ENCODE measurements at places on chromosomes 12 and 14.

GRCh38 chr12:103102225-103102744 lies 144.8 kb downstream of the ASCL1 start:
- DNase-seq: no peak

DNA sequence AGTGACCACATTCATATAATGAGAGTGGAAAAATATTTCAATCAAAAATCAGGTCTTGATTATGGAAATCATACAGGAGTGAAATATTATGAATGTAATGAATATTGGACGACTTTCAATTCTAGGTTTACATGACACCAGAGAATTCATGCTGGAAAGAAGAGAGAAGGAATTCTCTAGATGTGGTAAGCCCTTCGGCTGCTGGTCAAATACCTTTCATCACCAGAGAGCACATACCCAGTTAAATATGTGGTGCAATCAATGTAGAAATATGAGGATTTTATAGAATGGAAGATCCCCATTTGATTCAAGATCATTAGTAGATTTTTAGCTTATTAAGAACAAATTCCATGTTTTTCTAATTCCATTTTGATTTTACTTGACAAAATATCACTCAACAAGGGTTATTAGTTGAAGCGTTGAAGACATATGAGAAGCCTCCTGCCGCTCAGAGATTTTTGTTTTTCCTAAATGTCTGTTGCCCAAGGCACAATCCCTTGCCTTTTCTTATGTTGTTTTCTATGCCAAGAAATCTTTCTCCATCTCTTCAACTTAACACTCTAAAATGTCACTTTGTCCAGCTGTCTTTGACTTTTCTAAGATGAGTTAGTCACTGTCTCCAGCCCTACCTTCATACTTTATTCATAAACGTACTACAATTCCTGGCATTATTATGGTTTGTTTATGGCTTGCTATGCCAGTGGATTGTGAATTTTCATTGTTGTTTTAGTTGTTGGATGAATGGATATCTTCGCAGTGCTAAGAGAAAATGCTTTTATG lies 72.8 kb upstream of the ZDHHC17 start:
- DNase-seq: no peak

DNA sequence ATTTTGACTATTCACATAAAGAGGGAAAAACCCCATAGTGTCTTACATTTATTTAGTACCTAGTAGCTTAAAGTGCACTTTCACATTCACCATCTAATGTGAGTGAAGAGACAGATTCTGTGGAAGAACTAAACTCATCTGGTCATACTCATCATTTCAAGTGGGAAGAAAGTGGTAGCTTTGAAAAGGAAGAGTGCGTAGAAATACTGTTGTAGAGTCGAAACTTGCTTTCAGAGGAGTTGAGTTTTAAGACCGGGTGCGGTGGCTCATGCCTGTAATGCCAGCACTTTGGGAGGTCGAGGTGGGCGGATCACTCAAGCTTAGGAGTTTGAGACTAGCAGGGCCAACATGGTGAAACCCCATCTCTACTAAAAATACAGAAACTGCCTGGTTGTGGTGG lies 222.2 kb downstream of the ERC1 start:
- no peak for DNase-seq

- no peak for DNase-seq
Observed at GRCh38 chr12:117466677-117467362, 105.4 kb upstream of the NOS1 start.

GRCh38 chr12:50127546-50127945 lies 15.5 kb downstream of the COX14 start:
- DNase-seq: no peak

GRCh38 chr12:88242571-88242925 lies 100.4 kb downstream of the TMTC3 start:
- DNase-seq: no peak

- no peak for DNase-seq
Observed at GRCh38 chr12:116880213-116880816, 926 bp downstream of the HRK start.

GRCh38 chr14:61403411-61403810 lies 82.0 kb downstream of the PRKCH start:
- DNase-seq: peak; percentile 24

- no peak for DNase-seq
Observed at GRCh38 chr12:88855301-88855700, 275.0 kb upstream of the KITLG start.

DNA sequence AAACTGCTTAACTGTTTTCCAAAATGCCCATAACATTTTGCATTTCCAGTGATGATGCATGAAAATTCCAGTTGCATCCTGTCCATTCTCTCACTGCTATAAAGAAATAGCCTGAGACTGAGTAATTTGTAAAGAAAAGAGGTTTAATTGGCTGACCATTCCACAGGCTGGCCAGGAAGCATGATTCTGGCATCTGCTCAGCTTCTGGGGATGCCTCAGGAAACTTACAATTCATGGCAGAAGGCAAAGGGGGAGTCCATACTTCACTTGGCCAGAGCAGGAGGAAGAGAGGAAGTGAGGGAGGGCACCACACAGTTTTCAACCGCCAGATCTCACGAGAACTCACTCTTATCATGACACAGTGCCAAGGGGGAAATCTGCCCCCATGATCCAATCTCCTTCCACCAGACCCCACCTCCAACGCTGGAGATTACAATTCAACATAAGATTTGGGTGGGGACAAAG lies 18.2 kb upstream of the CLEC2D start:
- DNase-seq: peak; percentile 72

GRCh38 chr14:95261616-95262510 lies 57.8 kb downstream of the CLMN start:
- DNase-seq: no peak

DNA sequence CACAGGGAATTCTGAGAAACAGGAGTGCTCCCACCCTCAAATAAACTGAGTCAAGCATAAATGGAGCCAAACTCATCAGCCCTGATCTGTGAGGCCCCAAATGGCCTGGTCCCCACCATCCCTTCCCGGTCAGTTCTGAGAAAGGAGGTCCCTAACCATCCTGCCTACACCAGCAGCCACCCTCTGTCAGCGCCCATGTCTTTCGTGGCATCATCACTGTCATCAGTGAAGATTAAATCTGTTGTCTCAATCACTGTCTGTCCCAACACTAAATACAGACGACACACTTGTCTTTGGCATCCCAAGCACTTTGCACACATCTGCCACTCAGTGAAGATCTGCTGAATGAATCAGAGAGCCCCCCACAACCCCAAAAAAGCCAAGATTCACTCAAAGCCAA lies 22.4 kb downstream of the VPS37B start:
- no peak for DNase-seq

DNA sequence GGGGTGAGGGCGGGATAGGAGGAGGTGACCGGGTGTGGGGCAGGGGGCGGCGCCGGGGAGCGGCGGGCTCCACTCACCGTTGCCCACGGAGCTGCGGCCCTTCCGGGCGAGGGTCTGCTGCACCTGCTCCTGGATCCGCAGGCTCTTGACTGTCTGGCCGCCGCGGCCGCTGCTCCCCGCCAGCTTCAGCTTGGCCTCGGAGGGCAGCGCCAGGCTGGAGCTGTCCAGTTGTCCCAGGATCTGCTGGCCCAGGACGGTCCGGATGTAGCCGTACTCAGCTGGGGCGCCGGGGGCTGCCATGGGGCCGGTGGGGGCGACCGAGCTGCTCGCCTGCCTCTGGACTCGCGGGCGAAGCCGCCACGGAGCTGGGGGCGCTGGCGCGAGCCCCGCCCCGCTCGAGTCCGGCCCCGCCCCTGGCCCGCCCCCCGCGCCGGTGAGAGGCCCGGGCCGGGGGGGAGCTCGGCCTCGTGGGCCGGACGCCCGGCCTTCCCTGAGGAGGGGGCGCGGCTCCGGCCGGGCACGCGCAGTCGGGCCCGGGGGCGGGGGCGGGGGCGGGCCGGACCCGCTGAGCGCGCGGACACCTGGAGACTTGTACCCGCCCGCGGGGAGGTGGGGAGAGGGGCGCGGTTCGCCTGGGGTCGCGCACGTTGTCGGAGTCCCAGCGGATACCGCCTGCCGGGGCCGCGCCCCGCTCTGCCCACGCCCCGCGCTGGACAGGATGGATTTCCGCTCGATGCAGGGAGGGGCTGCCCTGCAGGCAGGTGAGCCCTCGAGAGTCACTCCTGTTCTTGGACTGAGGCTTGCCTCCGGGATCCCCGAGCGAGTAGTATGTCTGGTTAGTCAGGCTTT lies at the start of gene PKP2:
TSS of gene PKP2 (minus strand) at position 346 of the 849 bp plus-strand sequence. CDS start at position 300, 46 bp downstream.
- no peak for DNase-seq

GRCh38 chr12:48933664-48934311 lies 8.5 kb upstream of the FKBP11 start:
- peak; percentile 33 for DNase-seq

DNA sequence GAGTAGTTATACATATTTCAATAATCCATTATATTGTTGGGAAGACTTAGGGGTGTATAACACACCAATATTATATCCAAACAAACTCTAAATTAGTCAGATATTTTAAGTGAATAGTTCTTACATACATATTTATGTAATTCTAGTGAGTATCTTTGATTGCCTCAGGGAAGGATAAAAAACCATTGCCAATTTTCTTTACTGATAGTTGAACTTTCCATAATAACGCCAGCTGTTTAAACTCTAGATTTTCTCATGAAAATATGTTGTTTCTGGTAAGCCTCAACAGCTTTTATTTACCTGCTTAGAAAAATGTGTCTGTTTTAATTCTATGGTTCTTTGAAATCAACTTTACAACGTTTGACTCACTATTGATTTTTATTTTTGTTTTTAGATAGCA lies 959.6 kb upstream of the NOVA1 start:
- no peak for DNase-seq

- DNase-seq: no peak
Observed at GRCh38 chr14:90453401-90453951, 56.6 kb downstream of the CALM1 start.

- DNase-seq: no peak
Observed at GRCh38 chr14:28297559-28297958, 469.0 kb upstream of the FOXG1 start.

DNA sequence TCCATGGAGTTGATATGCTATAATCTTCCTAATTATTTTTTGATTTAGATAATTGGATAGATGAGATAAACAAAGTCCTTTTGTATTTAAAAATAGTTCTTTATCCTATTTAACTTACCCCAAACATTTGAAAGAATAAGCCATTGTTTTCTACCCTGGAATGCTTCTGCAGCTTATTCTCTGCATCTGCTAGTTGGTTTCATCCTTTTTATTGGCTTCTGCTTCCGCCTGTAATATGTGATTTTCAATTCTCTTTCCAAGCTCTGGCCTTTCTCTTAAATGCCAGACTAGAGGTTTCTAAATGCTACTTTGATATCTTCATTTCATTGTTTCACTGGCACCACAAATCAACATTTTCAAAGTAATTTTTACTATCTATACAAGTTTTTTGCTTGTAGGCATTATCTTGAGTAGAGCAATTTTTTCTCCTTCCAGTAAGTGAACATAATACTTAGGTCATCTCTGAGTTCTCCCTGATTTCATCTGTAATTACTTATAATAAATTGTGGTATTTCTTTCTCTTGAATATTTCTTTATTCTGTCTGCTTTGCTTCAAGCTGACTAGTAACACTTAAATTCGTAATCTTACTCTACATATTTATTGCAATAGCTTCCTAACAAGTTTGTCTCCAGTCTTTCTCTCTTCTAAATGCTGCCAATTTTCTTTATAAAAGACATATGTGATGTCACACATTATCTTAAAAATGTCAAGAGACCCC lies 958.4 kb downstream of the SLC6A15 start:
- DNase-seq: no peak

DNA sequence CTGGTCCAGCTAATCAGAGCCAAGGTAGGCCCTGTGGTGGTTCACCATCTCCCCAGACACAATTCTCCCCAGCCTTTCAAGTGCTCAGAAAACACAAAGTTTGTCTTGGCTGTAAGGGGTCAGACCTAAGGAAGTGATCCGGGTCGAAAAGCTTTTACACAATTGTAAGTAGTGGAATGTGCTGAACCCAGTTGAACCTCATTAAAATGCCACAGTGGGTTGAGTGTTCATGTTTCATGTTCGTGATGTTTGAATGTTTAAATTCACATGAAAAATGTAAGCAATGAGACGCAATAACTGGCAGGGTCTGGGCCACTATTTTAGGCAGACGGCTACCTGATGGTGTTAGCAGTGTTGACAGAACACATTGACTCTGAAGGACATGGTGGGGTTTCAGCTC lies 60.9 kb upstream of the JDP2 start:
- no peak for DNase-seq

DNA sequence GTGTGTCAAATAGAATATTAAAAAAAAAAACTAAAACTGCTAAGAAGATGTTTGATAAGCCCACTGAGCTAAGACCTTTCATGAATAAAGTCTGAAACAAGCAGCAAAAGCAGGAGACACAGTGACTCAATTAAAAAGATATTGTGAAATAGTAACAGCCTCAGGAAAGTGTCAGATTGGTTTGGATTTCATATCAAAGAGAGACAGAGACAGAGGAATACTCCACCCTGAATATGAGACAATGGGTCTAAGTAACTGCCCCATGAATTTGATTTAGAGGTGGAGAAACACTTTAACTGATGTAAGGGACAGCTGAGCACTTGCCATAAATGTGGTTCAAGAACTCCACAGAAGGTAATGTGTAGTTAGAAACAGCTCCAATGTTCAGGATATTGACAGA lies 277.9 kb upstream of the FOXG1 start:
- no peak for DNase-seq

GRCh38 chr12:75715323-75715644 lies 203.9 kb upstream of the KRR1 start:
- no peak for DNase-seq

DNA sequence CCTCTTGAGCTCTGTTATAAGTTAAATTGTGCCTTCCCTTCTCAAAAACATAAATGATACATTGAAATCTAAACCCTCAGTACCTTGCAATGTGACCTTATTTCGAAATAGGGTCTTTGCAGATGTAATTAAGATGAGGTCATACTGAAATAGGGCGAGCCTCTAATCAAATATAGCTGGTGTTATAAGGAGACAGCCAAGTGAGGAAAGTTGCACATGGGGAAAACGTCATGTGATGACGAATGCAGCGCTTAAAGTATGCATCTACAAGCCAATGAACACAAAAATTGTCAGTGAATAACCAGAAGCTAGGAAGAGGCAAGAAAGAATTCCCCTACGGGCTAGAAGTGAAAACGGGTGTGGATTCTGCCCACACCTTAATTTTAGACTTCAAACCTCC lies 305.2 kb upstream of the FOXG1 start:
- DNase-seq: no peak

DNA sequence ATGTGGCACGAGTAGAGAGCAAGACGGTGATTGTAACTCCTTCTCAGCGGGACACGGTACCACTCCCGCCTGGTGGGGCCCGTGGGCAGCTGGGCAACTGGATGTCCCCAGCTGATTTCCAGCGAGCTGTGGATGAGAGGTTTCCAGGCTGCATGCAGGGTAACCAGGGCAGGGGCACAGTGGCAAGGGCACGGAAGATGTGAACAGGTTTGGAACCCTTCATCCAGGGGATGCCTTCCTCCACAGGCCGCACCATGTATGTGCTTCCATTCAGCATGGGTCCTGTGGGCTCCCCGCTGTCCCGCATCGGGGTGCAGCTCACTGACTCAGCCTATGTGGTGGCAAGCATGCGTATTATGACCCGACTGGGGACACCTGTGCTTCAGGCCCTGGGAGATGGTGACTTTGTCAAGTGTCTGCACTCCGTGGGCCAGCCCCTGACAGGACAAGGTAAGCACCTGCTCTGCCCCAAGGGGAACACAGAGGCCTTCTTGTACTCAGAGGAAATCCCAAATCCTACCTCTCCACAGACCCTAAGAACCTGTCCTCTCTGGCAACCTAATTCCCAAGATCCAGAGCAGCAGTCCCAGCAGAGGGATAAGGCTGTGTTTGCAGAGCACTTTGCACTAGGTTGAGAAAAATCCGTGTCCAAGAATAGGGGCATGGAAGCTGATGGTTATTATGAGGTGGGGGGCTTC lies 4.3 kb downstream of the PCK2 start:
- no peak for DNase-seq

- peak; percentile 37 for DNase-seq
Observed at GRCh38 chr14:60164712-60165546, at the start of gene DHRS7. TSS of gene DHRS7 (minus strand) at chr14:60165398. CDS start at chr14:60165309, 89 bp downstream.

- no peak for DNase-seq
Observed at GRCh38 chr12:131117438-131118245, 163.9 kb downstream of the ADGRD1 start.
